ENCODE measurements at places on chromosomes 7 and 10.

GRCh38 chr10:133276435-133277201 is at the start of gene ADAM8:
TSS of gene ADAM8 (minus strand) at chr10:133276868. CDS start at chr10:133276817, 51 bp downstream.
- peak; percentile 42 for DNase-seq

DNA sequence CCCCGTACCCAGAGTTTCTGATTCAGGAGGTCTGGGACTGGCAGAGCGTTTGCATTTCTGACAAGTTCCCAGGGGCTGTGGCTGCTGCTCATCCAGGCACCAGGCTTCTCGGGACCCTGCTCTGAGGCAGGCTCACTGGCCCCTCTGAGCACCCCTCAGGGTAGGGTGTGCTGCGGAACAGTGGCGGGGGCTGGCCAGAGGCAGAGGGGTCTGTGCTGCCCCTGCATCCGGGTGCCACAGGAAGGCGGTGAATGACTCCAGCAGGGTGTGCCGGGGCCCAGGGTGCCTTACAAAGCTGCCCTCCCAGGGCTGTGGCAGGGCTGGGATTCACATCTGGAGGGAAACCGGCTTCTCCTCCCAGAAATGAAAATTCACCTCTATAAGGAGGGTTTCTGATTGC is 77.4 kb downstream of the CHST15 start:
- no peak for DNase-seq

GRCh38 chr7:105279688-105280007 is 109.1 kb downstream of the SRPK2 start:
- DNase-seq: no peak

- no peak for DNase-seq
Observed at GRCh38 chr10:35579116-35579515, 26.0 kb upstream of the GJD4 start.

DNA sequence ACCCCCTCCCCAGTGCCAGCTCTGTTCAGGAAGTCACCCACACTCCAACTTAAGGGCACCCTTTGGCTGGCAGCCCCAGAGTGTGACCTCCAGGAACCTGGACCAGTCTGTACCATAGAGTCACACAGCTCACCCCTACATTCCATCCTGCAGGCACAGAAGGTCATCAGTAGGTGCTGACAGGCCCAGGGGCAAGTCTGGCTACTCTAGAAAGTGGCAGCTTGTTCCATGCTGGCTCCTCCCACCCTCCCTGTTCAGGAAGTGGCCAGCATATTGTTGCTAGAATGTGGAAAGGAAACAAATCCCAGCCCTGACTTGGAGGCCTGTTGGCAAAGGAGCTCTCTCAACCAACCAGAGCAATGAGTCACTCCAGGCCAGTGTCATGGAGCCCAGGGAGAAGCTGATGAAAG is 3.2 kb upstream of the NCOA4 start:
- no peak for DNase-seq

DNA sequence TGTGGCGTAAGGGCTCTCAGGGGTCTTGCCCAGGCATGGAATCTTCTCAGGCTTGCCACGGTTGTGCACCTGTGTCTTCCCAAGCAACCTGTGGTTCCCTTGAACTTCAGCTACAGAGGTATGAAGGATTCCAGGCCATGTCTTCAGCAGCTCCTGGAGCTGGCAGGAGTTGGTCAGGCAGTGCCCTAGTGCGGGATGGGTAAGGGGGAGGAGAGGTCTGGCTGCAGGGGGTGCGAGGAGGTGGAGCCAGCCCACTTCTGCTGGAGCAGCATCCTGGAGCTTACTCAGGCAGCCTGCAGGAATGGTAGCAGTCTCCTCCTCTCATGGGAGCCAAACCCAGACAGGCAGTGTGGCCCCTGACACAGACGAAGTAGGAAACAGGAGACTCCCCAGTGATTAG is 3.8 kb upstream of the TRIL start:
- no peak for DNase-seq

GRCh38 chr10:115402699-115403098 is 309.5 kb downstream of the ATRNL1 start:
- DNase-seq: no peak

- DNase-seq: no peak
Observed at GRCh38 chr7:958221-959200, 4.0 kb upstream of the ADAP1 start.

DNA sequence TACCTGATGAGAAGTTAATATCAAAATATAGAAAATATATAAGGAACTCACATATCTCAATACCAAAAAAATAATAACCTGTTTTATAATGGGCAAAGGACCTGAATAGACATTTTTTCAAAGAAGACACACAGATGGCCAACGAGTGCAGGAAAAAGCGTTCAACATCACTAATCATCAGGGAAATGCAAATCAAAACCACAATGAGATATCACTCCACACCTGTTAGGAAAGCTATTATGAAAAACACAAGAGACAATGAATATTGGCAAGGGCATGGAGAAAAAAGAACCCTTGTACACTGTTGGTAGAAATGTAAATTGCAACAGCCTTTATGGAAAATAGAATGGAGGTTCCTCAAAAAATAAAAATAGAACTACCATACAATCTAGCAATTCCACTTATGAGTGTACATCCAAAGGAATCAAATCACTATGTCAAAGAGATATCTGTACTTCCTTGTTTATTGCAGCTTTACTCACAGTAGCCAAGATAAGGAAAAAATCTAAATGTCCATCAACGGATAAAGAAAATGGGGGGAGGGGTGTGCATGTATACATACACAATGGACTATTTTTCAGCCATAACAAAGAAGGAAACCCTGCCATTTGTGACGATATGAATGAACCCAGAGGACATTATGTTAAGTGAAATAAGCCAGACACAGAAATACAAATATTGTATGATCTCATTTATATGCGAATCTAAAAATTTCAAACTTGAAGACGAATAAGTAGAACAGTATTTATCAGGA is 3.6 kb upstream of the ALOX5 start:
- DNase-seq: no peak

DNA sequence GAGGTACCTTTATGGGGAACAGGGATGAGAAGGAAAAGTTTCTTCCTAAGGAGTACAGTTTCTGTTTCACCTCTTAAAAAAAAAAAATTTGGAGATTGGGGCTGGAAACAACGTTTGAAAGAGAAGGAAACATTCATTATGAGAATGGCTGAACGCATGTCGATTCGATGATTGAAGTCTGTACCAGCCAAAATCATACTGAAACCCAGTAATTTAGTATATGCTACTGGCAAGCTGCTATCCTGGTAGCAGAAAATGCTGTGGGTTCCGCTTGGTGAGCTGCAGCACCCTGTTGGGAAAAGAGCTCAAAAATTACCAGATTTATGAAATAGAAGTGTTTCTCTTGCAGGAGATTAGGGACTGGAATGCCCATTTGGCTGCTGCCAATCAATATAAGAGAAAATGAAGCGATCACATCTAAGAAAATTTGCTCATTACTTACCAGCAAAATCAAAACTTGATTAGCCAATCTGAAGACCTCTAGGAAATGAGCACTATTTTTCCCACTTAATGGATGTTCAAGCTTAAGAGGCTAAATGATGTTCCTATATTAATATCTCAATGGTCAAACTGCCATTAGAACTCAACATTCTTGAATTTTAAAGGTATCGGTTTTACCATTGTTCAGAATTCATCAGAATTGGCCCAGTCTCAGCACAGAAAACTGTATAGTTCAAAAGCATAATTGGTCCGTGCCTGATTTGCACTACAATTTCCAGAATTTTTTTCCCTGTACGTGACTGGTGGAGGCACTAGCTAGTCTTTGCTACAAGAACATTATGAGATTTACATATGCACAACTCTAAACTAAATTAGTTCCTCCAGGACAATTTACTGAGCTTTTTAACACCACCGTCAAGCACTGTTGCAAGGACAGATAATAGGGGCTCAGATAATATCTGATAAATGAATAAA is 1.2 kb upstream of the ITGB1 start:
- no peak for DNase-seq

DNA sequence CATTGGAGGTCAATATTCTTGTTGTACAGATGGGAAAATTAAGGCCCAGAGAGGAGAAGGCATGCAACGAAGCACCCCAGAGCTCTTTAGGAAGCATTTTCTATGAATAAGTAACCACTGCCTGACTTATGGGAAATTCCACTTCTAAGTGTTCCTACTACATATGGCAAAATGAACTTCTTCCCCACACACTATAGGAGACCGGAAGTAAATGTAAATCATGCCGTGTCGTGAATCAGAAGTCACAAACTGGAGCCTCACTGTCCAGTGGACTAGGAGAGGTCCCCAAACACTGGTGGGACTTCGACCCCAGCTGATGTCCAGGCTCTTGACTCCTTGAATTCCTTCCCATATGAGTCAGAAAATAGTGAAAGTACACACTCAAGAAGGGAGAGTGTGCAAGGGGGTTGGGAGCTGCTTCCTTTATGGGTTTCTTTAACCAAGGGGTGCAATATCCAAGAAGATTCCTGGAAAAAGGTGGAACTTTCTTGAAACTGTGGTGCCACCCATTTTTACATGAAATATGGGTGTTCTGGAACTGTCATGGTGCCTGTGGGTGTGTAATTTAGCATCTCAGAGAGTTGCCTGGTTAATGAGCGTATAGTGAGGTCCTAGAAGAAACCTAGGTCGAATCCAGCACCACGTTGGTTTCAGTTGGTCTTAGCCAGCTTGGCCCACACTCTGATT is 6.7 kb downstream of the RASSF4 start:
- no peak for DNase-seq

DNA sequence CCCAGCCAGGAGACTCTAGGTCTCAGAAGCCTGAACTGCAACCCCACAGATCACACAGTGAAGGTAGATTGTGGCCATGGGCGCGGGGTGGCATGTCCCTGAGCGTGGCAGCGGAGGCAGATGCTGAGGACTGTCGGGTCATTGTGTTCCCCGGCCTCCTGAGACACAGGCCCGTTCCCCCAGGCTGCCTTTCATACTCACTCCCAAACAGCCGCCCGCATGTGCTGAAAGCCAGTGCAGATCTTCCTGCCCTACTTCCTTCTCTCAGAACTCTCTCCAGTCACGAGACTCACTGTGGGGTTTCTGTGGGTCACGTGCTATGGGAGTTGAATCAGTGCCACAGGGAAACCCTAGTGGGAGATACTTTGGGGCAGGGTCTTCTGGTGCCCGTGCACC is 48.0 kb downstream of the ZNF467 start:
- no peak for DNase-seq

GRCh38 chr10:9362721-9363120 is 1308.2 kb downstream of the GATA3 start:
- DNase-seq: no peak

GRCh38 chr7:101779267-101779666 is 38.2 kb upstream of the CUX1 start:
- DNase-seq: no peak

GRCh38 chr10:19832699-19833098 is 16.5 kb downstream of the PLXDC2 start:
- no peak for DNase-seq

DNA sequence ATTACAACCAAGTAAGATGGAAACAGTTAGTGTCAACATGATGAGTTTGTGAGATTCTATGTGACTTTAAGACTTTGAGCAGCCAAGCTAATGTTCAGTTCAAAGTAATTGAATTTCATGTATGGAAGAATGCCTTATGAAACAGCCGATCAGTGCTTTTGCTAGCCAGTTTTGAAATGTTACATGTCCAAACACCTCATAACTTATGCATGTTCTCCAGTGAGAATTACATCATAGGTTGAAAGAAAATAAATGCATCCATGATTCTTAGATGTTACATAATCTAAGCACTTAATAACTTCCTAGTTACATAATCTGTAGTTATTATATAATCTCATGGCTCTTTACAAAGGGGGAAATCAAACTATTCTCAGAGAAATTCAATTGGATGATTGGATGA is 211.3 kb downstream of the BICC1 start:
- DNase-seq: no peak

- DNase-seq: no peak
Observed at GRCh38 chr10:55747244-55747643, 613.8 kb downstream of the ZWINT start.

DNA sequence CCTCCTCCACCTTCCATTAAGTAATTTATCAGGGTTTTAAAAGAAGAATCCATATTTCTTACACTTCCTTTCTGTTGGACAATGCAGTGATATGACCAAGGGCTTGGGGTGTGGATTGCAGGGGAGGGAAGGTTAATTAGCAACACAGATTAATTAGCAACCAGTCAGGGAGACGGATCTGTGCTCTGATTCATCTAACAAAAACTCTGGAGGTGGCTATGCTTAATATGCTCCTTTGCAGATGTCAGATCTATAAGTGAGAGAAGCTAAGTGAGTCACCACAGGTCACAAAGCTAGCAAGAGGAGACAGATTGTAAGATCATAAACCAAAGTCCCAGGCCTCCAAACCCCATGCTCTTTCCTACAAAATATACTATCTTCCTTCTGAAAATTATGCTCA is 178.8 kb upstream of the ITGB1 start:
- DNase-seq: no peak

- DNase-seq: no peak
Observed at GRCh38 chr10:49106451-49106850, 8.9 kb downstream of the VSTM4 start.

GRCh38 chr7:132655131-132655727 is 79.0 kb upstream of the PLXNA4 start:
- no peak for DNase-seq

GRCh38 chr10:62335326-62335725 is 38.8 kb upstream of the ZNF365 start:
- no peak for DNase-seq

DNA sequence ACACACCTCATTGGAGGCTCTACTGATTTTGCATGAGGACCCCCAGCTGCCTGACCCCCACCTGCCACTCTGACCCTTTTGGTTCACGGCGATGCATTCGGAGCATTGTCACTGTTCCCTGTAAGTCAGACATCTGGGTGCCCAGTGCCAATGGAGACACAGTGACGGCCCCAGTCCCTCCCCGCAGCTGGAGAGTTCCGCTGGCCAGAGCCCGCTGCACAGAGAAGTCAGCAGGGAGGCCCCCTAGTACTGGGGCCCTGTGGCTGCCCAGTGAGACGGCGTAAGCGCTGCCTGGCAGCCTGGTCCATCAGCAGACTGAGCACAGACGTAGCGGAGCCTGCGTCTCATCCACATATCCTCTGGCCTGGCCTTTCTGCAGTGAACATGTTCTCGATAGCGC is 77.5 kb downstream of the NKX6-2 start:
- no peak for DNase-seq

GRCh38 chr10:132713421-132714095 is 72.4 kb downstream of the NKX6-2 start:
- DNase-seq: no peak

DNA sequence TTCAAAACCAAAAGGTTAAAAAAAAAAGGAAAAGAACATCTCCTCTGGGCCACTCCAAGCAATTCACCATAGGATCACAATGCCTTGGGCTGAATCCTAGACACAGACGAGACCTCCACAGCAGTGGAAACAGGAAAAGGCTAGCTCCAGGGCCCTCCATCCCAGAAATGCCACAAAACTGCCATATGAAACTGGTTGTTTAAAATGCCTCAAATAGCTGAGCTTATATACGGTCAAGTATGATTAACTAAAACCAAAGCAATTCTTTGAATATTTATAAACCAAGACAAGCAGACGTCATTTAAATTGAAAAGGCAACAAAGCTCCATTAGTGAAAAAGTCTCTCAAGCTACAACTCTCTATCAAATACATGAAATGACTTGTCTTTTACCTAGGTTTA is 63.1 kb downstream of the DOCK4 start:
- DNase-seq: no peak
